Adrenal gland (tissue), 19 donors: ENCODE measurements at places on chromosomes 3 and 15.
A peak's percentile ranks its signal among the peaks of the same experiment; 100 is the strongest.

DNA sequence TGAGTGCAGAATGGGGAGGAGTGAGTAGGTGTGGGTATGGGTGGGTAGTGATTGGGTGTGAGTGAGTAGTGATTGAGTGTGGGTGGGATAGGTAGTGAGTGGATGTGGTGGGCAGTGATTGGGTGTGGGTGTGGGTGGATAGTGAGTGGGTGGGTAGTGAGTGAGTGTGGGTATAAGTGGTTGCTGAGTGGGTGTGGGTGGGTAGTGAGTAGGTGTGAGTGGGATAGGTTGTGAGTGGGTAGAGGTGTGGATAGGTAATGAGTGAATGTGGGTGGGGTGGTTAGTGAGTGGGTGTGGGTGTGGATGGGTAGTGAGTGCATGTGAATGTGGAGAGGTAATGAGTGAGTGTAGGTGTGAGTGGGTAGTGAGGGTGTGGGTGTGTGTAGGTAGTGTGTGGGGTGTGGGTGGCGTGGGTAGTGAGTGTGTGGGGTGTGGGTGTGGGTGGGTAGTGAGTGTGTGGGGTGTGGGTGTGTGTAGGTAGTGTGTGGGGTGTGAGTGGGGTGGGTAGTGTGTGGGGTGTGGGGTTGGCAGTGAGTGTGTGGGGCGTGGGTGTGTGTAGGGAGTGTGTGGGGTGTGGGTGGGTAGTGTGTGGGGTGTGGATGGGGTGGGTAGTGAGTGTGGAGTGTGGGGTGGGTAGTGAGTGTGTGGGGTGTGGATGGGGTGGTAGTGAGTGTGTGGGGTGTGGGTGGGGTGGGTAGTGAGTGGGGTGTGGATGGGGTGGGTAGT lies 5.3 kb downstream of the MINAR1 start:
- DNase-seq: no peak

DNA sequence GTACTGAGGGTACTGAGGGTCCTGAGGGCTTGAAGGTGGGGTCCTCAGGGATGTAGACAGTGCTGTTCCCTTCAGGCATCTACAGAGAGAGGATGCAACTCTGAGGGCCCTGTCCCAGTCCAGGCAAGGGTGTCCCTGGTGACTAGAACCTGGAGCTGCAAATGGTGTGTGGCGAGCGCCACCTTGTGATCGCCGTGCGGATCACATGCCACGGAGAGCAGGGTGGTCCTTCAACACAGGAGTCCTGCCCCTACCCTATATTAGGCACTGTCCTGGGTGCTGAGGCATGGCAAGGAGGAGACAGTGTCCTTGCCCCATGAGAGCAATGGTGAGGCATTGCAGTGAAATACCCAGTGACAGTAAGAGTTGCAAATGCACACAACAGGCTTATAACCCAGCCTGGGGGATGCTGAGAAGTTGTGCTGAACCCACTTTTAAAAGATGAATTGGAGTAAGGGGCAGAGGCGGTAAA lies 23.6 kb downstream of the RHCG start:
- DNase-seq: peak; percentile 54

DNA sequence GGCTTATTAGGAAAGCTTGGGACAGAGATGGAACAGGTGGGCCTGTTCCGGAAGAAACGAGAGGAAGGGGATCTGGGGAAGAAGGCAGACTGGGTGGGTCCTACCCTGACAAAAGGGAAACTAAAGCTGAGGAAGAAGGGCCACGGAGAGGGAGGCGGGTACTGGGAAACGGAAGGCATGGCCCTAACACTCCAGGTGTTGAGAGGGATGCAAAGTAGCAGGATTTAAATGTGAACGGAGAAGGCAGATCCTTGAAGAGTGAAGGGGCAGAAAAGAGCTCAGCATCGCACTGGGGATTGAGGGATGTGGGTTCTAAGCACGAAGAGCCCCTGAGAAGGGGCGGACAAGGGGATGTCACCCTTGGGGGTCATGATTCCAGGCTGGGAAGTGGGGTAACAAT lies 735 bp downstream of the STIMATE start:
- no peak for DNase-seq

DNA sequence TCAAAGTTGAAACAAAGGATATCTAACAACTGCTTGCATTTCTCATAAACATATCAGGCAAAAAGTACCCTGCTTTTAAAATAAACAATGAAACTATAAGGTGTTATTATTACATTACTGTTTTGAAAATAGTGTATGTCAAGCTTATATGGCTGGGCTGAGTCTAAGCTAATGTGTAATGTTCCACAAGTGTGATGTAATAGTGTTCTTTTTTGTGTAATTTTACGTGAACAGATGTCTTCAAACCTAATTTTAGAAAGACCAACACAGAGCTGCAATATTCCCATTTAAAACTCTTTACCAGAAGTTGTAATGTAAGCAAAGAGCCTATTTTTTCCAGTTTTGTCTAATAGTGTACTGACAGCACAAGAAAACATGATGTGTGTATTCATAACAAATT lies 34.0 kb downstream of the MINDY2 start:
- no peak for DNase-seq

GRCh38 chr15:39242345-39242744 lies 338.5 kb upstream of the THBS1 start:
- no peak for DNase-seq

GRCh38 chr3:16765661-16766060 lies 119.1 kb upstream of the PLCL2 start:
- DNase-seq: no peak

GRCh38 chr15:35854316-35854715 lies 308.4 kb upstream of the DPH6 start:
- DNase-seq: no peak

DNA sequence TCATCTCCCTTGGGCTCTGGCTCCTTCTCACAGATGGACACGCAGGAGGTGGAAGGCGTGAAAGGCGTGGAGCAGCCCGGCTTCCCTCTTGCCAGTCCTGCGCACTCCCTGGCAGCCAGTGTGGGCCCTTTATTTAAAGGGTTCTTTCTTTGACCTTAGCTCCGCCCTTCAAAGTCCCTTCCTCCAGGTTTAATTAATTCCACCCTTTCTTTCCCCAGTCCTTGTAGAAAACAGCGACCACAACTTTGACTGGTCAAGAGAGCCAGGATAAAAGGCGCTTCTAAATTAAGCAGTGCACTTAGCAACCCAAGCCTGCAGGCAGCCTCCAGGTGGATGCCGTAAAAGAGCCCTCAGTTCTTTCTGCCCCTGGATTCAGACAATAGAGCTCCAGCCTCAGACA lies at the start of gene HDC:
TSS of gene HDC (minus strand) at position 107 of the 400 bp plus-strand sequence. CDS start at position 4, 103 bp downstream.
- DNase-seq: no peak

GRCh38 chr3:55893045-55893664 lies 406.0 kb upstream of the WNT5A start:
- no peak for DNase-seq

DNA sequence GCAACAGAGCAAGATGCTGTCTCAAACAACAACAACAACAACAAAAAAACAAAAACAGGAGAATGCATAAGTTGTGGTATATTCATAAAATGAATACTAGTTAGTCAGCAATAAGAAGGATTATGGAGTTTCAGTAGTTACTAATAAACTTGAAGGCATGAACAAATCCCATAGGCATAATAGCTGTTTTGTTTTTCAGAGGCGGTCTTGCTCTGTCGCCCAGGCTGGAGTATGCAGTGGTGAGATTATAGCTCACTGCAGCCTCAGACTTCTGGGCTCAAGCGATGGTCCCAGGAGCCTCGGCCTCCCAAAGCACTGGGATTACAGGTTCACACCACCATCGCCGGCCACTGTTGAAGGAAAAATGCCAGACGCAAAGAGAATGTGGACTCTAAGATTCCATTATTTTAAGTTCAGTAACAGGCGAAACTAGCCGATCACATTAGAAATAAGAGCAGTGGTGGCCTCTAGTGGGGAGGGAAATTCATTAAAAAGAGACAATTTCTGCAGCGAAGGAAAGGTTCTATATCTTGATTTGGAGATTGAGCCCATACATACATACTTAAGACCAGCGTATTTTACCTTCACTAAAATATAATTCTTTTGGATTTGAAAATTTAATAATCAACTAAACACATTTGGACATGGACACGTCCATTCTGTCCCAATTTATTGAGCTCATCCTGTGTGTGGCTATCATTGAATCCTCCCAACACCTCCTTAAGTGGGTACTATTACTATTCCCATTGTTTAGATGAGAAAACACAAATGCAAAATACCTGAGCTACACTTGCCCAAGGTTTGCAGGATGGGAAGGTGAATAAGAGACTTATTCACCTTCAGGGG lies 27.4 kb upstream of the HDAC11 start:
- DNase-seq: peak; percentile 28

DNA sequence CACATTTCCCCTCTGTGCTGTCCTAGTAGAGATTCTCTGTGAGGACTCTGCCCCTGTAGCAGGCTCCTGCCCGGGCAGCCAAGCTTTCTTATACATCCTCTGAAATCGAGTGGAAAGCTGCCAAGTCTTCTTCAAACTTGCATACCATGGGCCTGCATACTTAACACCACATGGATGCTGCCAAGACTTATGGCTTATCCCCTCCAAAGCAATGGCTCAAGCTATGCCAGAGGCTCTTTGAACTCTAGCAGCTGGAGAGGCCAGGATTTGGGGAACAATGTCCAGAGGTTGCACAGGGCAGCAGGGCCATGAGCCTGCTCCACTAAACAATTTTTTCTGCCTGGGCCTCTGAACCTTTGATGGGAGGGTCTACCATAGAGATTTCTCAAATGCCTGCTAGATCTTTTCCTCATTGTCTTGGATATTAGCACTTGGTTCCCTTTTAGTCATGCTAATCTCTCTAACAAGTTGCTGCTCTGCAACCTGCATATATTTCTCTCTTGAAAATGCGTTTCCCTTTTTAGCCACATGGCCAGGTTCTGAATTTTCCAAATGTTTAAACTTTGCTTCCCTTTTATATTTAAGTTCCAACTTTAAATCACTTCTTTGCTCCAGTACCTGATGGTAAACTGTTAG lies 6.1 kb upstream of the PLSCR4 start:
- no peak for DNase-seq

DNA sequence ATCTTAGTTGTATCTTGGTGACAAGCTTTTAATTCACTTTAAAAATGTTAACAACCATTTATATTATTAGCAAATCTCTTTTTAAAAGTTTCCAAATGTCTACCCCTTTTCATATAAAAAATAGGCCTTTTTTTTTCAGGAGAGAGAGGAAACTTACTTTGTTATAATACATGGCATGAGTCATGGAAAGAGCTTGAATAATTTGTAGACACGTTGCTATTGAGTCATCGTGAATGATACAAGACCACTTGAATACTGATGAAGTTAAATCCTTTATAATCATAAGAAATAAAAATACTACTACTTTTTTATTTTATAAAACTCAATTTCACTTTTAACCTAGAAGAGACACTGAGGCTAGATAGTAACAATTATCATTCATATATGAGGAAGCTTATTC lies 70.3 kb upstream of the BBX start:
- no peak for DNase-seq

DNA sequence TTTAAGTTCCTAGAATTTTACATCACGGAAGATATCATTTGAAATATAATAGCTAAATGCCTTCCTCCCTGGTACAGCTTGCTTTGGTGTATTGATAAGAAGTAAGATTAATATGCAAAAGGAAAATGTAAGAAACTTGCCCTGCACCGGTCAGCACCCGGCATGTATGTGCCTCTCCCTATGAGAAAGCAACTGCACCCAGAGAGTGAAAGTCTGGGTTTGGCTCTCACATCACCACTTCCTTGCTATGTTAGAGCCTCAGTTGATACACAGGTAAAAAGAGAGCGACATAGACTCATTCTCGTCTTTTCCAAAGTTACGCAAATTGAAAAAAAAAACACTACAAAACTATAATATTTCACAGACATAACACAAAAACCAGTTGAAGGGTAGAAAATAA lies 96.7 kb downstream of the FOXP1 start:
- no peak for DNase-seq

- no peak for DNase-seq
Measured at GRCh38 chr3:174168026-174168425, 691.1 kb upstream of the NAALADL2 start.

DNA sequence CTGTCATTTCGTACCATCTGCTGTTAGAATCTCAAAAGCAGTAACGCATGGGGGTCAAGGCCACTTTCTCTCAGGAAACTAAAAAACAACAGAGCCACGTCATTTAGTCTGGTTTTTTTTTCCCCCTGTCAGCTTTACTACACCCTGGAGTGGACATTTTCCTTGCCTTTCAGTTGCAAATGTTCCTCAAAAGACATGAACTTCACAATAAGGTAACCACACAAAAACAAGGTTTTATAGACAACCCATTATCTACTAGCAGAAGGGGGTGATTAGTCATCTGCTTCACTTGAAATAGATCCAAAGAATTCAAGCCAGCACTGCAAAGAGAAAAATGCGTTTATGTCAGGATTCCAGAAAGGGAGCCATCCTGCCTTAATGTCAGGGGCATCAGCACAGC lies 171.8 kb upstream of the CDIN1 start:
- no peak for DNase-seq

DNA sequence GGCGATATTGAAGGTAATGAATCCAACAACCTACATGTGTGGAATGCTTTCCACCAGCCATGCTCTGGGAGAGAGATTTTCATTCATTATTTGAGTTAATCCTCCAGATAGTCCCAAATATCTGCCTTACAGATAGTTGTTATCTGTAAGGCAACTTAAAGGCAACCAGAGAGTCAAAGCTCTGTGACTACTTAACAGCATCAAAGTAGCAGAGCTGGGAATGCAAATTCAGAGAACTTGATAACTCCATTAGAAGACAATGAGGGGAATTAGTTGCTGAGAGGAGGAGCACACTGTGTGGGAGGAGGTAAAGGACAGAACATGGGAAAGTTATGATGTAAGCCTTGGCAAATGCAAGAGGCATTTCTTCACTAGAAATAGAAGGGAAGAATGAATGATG lies 10.5 kb upstream of the CRBN start:
- DNase-seq: no peak

- DNase-seq: no peak
Measured at GRCh38 chr3:57963811-57964346, 44.3 kb upstream of the FLNB start.

DNA sequence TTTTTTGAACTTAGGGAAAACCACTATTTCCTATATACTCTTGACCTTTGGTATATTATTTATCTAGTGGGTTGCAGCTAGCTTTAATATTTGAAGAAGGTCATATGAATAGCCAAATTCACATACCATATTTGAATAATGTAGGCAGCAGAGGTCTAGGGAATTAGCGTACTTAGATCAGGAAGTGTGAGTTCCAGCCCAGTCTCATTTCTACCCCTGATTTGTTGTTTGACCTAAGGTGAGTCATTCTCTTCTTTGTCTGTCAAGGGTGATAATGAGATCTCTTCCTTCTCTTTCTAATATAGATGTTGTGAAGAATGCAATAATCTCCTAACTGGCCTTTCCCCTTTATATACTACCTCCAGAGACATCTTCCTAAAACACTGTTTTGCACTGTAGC lies 36.6 kb upstream of the ZPLD1 start:
- no peak for DNase-seq

DNA sequence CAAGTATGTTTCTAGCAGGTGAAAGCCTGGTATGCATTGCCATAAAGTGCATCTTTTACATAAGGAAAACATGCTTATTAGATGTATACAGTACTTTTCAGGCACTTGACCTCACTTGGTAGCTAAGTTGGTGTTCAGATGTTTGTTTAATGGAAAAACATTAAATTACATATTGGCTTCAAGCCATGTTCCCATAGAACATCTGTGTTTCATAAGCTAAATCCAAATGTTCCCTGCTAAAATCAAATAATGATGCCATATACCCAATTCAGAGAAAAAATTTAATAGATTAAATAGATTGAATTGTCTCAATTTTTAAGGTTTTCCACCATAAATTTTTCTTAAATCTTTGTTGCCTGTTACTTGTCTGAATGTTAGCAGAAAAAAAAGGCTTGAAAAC lies 19.1 kb upstream of the RPL22L1 start:
- DNase-seq: no peak
